ENCODE measurements at places on chromosomes 1 and 21.
A peak's percentile ranks its signal among the peaks of the same experiment; 100 is the strongest.

DNA sequence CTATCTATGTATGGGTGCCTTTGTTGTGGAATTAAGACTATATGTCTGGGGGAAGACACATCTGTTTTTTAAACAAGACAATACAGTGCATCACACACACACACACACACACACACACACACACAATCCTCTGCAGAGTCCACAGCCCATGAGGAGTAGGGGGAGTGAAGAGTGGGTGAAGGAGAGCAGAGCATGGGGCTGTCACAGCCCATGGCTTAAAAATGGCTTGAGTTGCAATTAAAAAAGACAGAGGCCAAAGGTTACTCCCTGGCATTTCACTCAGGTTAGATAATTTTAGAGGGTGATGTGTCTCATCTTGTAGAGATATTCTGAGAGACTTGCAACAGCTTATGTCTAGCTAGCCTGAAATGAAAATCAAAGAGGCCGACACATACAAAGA, 176.5 kb upstream of the PLXNA2 start:
- no peak for DNase-seq

DNA sequence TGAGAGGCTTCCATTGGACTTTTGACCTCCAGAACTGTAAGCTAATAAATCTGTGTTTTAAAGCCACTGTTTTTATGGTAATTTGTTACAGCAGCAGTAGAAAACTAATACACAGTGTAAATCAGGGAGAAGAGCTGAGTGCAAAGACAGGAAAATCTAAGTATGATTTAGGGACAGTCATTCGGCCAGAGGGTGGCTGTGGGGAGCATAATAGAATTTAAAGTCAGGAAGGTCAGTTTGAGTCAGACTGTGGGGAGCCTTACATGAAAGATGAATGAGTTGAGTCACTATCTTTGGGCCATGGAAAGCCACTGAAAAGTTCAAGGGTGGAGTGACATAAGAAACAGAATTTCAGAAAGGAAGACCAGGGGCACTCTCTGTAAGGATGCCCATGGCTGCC, 52.4 kb upstream of the SSX2IP start:
- DNase-seq: no peak

GRCh38 chr1:63134501-63135173, 187.7 kb upstream of the FOXD3 start:
- DNase-seq: no peak

DNA sequence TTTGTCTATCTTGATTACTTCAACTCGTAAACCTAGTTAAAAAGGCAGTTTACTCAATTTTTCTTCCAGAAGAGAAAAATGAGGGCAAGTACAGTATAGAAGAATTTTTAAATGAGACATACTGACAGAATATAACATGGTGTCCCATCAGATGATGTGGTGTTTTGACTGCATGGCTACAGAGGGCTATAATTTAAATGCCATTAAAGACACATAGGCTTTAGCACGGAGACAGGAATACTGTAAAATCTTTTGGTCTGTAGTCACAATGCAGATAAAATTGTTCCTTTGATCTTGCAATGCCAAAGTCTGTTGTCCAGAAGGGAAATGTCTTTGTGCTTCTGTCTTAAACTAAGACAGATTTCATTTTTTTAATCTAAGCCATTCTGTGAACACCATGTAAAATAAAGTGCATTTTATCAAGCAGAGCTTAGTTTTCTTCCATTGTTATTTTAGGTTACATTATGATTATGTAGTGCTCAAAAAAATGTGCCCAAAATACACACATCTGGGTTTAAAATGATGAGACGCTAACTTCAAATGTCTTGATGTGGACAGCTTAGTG, 249.6 kb downstream of the PTPRC start:
- no peak for DNase-seq

GRCh38 chr1:110063781-110064180, 6.7 kb downstream of the ALX3 start:
- DNase-seq: no peak

DNA sequence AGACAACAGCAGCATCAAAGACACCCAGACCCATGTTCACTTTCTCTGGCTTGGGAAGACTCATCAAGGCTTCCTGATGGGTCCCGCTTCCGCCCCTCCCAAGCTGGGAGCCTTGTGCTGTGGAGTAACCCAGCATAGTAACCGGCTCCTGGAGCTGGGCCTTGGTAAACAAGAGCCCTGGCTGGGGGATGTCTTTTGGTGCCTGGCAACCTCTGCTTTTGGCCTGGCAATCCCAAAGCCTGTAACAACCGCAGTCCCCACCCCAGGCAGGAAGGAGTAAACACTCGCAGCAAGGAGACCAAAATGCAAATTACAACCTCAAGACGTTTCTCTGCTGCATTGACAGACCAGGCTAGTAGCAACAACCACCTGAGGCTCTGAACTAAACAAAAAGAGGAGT, 16.9 kb upstream of the THRAP3 start:
- no peak for DNase-seq

GRCh38 chr1:167443757-167444156, 74.6 kb downstream of the CD247 start:
- no peak for DNase-seq

DNA sequence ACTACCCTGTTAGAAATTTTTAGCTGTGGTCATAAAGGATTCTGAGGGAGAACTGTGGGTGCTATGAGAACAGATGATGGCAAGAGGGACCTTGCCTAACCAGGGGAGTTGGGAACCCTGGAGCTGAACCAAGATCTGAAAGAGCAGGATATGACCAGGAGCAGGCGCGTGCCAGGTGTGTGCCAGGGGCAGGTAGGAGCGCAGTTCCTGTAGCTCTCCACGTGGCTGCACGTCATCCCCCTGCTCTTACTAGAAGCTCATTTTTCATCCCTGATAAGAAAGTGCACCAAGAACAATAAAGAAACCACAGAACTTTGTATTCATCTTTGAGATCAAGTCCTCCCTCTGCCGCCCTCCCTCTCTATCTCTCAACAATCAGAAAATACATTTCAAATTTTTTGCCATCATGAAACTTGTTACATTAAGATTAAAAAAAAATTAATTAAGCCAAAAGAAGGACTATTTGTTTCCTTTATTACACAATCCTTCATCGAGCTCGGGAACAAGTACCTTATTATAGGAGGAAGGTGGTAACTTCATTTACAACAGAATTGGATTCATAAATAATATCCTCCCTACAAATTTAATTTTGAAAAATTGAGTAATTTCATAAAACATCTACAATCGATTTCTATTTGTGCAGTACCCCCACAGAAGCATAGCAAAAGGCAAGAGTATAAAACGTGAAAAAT, 78.5 kb downstream of the SLC35F3 start:
- DNase-seq: no peak

DNA sequence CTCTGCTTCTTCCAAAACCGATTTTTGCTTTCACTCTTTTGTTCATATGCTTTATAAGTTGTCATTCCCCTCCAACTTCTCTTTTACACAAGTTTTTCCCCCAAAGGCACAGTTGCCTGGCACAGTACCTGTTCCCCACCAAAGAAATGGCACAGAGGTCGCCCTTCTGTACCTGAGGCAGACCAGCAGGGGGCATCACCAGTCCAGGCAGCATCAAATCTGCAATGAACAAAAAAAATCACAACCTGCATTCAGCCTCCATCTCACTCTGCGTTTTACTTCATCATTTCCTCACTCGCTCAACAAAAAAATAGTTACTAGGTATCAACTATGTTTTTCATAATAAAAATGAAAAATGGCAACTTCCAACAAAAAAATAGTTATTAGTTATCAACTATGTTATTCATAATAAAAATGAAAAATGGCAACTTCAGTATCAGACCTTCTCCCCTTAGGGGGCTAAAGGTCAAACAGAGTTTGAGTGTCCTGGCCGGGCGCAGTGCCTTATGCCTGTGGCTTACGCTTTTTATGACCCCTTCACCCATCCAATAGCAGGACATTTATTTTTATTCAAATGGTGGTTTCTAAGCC, 4.1 kb downstream of the EIF2D start:
- peak; percentile 80 for DNase-seq

DNA sequence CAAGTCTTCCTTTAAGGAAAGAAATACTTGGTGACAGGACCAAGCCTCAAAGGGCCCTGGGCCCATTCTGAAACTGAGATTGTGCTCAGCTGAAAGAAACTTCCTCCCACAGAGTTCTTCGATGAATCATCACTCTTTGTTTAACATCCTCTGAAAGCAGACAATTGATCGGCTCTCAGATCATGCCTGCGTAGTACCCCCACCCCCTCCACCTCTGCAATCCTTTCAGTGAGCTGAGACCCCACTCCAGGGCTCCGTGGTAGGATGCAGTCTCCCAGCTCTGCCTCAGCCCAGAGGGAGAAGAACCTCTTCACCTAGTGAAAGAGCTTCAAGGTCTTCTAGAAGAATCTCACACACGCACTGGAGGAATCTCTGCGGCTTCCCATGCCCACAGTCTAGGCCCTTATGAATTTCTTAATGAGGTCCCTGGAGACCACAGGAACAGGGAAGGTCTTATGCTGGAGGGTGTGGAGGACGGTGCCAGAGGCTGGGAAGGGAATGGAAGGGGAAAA, 104.9 kb upstream of the SOD1 start:
- DNase-seq: no peak

GRCh38 chr1:94522304-94522703, 19.3 kb downstream of the F3 start:
- DNase-seq: peak; percentile 22

GRCh38 chr1:178262120-178262500, 168.2 kb downstream of the RASAL2 start:
- DNase-seq: no peak

GRCh38 chr21:35563885-35564451, 496.4 kb downstream of the SETD4 start:
- no peak for DNase-seq

DNA sequence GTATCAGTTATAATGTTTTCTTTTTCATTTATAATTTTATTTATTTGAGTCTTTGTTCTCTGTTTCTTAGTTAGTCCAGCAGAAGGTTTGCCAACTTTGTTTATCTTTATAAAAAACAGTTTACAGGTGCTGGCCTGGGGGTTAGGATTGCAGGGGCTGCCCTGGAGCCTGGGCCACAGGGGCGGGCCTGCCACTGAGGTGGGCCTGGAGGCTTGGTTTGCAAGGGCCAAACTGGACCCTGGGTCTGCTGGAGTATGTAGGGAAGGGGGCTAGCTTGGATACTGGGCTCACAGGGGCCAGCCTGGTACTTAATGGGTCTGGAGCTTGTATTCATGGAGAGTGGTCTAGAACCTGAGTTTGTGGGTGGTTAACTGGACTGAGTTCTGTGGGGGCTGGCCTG, 789.9 kb upstream of the ADGRL4 start:
- no peak for DNase-seq

DNA sequence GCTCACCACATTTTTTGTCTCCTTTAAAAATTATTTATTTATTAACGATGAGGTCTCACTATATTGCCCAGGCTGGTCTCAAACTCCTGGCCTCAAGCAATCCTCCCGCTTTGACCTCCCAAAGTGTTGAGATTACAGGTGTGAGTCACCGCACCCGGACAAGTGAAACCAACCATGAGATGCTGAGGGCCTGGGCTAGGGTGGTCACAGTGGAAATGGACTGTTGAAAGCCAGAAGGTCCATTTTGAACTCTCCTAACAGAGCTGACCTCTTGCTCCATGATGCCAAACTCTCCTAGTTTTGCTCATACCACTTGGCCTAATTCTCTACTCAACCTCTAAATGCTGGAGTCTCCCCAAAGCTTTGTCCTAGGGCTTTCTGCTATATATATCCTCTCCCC, 109.1 kb downstream of the SLC45A1 start:
- no peak for DNase-seq

DNA sequence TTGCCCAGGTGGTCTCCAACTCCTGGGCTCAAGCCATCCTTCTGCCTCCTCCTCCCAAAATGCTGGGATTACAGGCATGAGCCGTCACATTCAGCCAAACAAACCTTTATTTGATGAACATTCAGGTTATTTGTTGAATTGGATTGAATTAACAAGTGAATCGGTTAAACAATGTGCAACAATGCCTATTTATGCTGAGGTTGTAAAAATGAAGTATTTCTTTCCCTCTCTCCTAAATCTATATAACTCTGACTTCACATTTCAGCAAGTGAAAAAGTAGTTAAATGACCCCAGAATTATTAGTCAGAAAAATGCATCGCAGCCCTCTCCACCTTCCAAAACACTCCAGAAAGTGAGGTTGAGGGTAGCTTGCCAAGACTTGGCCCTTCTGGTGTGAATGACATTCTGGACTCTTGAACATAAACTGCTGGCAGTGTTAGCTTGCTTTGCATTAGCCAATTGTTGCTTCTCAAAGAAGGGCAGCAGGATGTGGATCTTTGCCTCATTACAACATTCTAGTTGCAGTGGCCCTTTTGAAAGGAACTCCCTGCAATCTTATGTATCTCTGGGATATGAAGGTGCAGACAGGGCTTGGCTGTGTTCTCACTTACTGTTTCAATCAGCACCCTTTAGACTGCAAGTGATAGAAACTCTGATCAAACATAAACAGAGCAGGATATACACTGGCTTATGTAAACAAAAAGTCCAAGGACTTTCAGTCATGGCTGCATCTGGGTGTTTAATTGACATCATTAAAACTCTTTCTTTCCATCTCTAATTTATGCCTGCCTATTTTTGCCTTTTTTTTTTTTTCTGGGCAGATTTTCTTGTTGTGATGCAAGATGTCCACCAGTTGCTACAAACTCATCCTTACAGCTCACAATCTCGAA, 22.4 kb downstream of the EDN2 start:
- DNase-seq: no peak

DNA sequence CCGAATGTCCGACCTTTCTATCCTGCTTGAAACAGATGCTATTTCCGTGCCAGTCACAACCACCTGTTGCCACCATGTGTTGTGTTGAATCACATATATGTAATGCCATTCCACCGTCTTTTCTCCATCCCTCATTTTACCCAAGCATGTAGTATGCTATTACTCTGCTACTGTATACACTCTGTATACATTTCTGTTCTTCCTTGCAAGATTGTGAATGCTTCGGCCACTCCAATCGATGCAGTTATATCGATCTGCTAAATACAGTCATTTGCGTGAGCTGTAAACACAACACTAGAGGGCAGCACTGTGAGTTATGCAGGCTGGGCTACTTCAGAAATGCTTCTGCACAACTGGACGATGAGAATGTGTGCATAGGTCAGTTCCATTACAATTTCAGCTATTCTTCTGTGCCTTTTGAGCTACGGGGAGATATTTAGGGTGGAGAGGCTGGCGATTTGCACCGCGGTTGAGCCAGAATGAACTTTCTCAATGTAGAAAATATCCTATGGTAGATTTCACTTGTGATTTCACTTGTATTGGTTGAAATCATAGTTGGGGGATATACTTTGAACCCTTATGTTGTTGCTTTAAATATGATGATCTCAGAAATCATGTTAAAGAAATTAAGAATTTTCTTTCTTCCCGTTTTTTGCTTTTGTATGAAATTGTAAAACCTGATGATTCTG, 289.8 kb downstream of the NTNG1 start:
- peak; percentile 54 for DNase-seq

GRCh38 chr1:8699679-8700078, 117.8 kb downstream of the RERE start:
- DNase-seq: no peak

Data from WERI-Rb-1 (cell line).